ENCODE measurements at places on chromosomes 4 and X.

DNA sequence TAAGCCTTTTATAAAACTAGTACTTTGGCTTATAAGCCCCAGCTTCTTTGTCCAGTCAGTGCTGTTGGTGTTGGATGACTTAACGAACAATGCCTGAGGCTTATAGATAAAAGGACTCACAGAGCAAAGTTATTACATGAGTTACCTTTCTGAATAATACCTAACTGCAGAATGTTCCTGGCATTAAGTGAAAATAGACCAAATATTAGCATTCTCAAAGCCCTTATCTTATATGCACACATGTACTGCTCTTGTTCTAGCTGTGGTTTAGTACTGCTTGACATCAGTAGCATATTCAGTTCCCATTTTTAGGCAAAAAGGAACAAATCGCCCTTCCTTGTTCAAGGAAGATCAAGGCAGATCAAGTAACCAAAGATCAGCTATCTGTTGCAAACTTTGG, 131.6 kb downstream of the ZNF330 start:
- no peak for DNase-seq

- no peak for DNase-seq
Observed at GRCh38 chr4:76160355-76160754, 12.2 kb upstream of the NUP54 start.

DNA sequence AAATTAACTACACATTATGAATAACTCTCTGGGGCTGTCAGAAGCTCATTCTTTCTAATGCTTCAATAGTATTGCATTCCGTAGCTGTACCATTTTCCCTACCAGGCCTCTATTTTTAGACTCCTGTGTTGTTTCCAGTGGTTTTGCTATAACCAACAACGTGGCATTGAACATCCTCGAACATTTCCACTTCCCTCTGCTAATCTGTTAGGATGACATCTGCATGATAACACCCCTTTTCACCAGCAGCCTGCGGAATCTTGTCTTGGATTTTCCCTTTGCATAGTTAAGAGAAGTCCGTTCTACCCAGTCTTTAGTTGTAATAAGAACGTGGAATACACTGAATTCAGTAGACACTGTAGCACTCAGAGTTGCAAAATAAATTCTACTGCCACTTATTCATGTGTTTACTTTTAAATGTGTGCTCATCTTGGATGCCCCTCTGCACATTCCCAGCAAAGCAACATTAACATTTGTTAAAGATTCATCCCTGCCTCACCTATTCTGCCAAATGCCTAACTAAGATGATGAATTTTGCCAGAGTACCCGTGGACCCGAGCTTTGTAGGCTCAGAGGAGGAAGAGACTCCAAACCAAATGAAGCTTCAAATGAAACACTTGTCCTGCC, 55.6 kb downstream of the SEL1L3 start:
- DNase-seq = no peak

- DNase-seq = peak; percentile 7
Observed at GRCh38 chrX:119118780-119119395, 8.7 kb downstream of the KIAA1210 start.

DNA sequence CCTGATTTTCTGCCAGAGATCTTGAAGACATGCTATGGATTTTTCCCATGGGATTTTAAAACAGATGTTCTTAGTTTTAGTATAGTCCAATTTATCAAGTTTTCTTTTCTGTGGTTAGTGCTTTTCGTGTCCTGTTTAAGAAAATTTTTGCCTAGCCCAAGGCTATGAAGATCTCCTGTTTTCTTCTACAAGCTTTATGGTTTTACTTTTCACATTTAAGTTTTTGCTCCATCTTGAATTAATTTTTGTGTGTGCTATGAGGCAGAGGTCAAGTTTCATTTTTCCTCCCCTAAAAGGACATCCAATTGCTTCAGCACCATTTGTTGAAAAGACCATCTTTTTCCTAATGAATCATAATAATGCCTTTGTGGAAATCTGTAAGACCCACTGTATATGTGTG, 65.6 kb downstream of the POLR2B start:
- DNase-seq = no peak

GRCh38 chr4:38670939-38671591, 7.1 kb downstream of the KLF3 start:
- DNase-seq = no peak

- DNase-seq = peak; percentile 14
Observed at GRCh38 chr4:9762823-9763475, 18.5 kb upstream of the DRD5 start.

DNA sequence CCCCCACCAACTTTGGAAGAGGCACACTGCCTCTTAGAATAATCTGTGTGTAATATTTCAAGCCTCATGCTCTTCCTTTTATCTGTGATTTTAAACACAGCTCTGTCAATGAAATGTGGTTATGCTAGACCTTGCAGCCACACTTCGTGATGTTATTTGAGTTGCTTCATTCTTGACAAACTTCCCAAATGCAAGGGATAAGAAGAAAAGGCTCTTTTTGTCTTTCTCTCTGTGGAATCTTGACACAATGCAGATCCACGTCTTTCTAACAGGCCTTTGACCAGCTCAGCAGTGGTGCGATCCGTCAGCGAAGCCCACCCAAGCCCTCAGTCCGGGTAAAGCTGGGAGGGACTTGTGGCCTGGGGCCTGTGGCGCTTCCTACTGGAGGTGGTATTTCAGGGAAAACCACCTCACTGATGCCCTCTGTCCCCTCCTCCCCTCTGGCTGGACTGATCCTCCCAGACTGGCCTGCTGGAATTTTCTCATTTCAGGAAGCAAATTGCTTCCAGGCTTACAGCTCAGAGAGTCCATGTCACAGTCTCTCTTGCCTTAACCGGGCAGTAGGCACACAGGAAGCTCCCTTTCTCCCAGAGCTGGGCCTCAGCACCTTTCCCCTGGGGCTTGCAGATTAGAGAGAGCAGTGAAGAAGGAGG, 19.5 kb upstream of the CCKAR start:
- DNase-seq = no peak

DNA sequence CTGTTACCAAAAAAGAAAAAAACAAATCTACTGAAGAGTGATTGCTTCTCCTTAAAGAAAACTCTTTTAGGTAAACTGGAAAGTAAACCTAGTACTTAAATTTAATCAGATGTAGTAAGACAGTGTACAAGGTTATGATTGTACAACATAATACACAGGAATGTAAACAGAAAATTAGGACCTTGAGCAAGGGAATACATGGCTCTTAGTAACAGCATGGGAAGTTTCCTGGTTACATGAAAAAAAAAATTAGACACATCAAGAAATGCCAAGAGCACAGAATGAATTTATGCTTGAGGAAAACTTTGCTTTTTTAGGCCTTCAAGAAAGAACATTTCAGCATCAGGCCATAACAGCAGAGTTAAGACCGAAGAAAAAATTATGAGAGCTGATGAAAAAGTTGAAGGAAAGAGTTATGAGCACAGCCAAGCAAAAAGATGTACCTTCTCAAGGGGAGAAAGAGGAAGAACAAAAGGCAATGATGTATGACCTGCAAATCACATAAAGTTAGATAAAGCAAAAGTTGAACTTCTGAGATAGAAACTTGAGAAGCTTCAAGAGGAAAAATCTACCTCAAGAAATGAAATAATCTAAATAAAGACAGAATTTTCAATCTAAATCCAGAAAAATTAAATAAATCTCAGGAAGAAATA, 311.6 kb downstream of the GALNTL6 start:
- no peak for DNase-seq

GRCh38 chrX:136767104-136767941, 13.4 kb downstream of the ARHGEF6 start:
- DNase-seq = no peak

DNA sequence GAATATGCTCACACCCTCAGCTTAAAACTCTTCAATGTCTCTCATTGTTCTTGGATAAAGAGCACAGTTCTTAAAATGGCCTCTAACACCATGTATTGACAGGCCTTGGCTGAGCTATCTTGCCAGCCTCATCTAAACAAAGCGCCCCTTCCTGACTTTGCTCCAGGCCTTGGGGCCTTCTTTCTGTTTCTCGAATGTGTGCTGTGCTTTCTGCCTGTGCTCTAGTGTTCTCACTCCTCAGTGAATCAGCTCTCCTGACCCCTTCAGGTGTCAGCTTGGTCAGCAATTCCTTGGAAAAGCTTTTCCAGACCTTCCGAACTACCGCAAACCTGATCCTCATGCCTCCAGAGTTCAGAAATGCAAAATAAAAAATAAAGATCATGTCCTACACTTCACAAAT, 346.3 kb upstream of the FSTL5 start:
- DNase-seq = no peak

DNA sequence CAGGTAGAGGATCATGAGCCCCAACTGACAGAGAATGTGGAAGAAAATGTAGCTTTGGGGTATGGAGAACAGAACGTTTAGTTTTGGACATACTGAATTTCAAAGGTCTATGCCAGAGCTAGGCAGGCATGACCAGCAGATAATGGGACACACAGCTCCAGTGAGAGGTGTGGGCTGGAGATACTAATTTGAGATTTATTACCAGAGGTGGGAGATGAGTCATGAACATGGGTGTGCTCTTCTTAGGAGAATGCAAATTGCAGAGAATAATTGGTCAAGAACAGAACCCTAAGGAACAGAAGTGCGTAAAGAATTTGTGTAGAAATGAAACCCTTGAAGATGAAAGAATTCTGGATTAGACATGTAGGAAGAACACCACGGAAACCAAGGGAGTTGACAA, 125.2 kb downstream of the PACRGL start:
- DNase-seq = no peak

DNA sequence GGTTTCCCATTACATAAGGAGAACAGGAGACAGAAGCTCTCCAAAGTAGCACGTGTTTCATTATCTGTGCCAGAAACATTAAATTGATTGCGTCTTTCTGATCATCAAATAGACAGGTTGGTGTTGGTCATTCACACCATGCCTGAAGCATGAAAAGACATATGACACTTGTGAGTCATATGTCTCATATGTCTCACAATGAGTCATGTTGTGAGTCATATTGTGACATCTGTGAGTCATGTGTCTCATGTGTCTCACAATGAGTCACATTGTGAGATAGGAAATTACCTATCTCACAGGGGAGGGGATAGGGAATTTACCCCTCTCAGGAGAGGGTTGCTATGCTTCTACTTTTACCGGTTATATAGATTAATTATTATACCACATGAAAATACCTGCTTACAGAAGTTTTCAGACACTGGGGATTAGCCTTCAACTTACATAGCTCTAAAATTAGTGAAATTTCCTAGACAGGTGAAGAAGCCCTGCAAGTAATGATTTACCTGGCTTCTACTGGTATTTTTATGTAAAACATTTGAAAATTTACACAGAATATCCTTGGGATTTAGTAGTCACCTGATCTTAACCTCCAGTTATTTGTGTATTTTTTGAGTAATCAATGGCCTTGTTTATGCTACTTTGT, 80.8 kb downstream of the NPFFR2 start:
- peak; percentile 25 for DNase-seq

DNA sequence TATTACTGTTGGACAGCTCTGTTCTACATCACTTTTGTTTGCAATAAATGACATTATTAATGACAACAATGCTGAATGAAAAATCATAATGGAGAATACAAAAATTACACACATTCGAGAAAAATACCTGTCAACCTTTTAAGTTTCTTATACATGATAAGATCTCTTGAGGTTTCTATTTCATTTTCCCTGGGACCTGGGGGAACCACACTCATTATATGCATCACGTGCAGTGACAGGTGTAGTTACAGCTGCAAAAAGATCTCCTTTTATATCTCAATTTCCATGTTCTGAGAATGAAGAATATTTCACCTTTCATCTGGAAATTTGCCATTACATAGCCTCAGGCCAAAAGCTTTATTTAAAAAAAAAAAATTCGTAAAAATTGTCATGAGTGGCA, 1347.0 kb upstream of the AGA start:
- no peak for DNase-seq

DNA sequence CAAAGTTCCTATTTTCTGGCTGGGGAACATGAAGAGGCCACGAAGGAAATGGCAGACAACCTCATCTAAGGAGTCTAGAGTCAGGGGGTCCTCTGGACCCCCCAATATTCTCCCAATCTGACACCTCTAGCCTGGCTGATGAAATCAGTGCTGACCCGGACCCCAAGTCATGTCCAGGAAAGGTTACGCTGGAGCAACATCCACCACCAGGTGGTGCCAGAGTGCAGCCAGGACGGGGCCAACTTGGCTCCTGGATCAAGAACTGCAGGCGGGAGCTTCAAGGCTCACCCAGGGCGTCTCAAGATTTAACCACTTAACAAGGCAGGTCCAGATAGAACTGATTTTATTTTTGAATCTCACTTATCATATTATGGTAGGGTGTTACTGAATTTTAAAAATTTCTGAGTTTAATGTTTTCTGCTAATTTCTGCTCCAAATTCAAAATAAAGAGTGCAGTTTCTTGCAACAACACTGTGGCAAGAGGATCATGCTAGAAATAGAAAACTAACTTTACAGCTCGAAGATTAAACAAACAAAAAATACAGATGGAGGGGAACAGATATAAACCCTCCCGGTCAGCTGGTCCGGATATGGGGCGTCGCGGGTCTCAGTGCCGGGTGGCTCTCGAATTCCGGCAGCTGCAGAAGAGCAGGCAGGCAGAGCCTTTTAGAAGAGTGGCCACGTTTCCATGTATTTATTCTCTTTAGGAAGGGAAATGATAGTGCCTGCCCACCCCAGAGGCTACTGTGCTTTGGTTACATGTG, 135.5 kb downstream of the AFAP1 start:
- DNase-seq = peak; percentile 78

DNA sequence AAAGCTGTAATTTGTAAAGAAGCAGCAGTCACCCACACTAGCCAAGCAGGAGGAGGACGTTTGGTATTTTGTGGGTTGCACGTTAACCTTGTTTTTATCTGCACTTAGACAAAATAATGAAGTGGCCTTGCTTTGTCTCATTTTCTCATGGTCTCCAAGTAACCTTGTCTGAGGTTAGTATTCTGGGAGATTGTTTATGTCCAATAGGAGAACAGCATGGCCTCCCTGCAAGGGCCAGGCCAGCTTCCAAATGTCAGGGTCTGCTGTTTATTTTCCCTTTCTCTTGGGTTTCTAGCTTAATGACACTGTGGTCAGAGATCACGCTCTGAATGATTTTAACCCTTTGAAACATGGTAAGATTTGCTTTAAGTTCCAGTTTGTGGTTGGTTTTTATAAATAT, 29.9 kb downstream of the PNMA6E start:
- no peak for DNase-seq

GRCh38 chr4:80154545-80154933, 42.8 kb upstream of the PRDM8 start:
- no peak for DNase-seq

DNA sequence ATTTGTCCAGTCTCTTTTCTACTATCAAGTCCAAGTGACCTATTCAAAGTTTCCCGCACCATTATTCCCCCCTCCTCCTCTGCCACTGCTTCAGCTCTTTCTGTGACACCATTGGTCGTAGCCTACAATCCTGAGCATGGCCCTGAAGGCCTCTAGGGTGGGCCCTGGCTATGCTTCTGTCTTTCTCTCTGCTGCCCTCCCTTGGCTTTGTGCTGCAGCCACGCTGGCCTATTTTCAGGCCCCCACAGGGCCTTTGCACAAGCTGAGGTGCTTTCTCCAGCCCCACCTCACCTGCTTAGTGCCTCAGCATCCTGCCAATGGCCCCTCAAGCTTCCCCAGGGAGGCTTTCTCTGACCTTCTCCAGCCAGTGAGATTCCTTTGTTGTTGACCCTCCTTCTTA, 156.5 kb downstream of the NHS start:
- DNase-seq = no peak

GRCh38 chr4:73853718-73854473, 800 bp downstream of the PF4V1 start:
- no peak for DNase-seq

Measured in activated CD4-positive, alpha-beta T cell treated with anti-CD3 and anti-CD28 coated beads, Interleukin-2, amount 50 U/mL, for 24 hours (primary cell).